Activated CD8-positive, alpha-beta memory T cell treated with anti-CD3 and anti-CD28 coated beads for 24 hours (primary cell): ENCODE measurements at places on chromosomes 7 and 10.
A peak's percentile ranks its signal among the peaks of the same experiment; 100 is the strongest.

GRCh38 chr10:92914478-92915325 lies 66.4 kb downstream of the EXOC6 start:
- peak; percentile 62 for DNase-seq

DNA sequence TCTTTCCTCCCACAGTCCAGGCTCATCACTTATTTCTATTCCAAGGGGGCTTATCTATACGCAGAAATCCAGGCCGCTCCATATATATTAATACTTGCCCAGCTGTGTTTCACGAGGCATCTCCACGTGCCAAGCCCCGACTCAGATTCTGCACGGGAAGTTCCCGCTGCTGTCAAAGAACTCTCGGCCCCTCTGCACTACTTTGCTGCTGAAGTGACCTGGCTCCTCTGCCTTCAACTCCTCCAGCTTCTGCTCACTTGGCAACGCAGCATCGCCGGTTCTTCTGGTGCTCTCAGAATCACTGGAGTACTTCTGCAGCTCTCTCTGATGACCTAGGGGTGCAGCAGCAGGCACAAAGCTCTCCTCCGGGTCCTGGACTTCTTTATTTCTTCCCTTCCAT lies 9.7 kb upstream of the CHST12 start:
- DNase-seq, result no peak

DNA sequence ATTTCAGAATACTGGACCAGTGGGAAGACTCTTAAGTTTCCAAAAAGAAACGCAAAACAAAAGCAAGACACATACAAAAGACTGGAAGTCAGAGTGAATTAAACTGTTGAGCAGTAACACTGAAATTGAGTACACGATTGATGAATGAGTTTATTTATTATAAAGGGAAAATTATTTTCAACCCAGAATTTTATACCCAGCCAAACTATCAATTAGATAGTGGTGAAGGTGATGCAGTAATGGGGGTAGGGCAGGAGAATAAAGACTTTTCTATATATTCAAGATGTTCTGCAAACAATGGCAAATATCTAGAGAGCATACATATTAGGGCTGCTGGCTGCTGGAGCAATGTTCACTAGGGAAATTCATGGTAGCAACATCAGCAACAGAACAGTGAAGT lies 143.7 kb upstream of the NPVF start:
- no peak for DNase-seq

- no peak for DNase-seq
These were observed 98.7 kb downstream of the CTBP2 start for GRCh38 chr10:125061557-125062226.

DNA sequence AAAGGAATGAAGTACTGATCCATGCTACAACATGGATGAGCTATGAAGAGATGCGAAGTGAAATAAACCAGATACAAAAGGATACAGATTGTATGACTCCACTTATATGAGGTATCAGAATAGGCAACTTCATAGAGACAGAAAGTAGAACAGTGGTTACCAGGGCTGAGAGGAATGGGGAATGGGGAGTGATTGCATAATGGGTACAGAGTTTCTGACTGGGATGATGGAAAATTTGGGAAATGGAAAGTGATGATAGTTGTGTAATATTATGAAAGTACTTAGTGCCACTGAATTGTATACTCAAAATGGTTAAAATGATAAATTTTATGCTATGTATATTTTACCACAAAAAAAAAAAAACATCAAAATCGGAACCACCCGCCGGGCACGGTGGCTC lies 3.9 kb downstream of the ATXN7L1 start:
- DNase-seq, result no peak

GRCh38 chr7:52009181-52009580 lies 692.6 kb upstream of the COBL start:
- no peak for DNase-seq

- DNase-seq, result no peak
These were observed 237.4 kb downstream of the FOXP2 start for GRCh38 chr7:114652041-114652440.

DNA sequence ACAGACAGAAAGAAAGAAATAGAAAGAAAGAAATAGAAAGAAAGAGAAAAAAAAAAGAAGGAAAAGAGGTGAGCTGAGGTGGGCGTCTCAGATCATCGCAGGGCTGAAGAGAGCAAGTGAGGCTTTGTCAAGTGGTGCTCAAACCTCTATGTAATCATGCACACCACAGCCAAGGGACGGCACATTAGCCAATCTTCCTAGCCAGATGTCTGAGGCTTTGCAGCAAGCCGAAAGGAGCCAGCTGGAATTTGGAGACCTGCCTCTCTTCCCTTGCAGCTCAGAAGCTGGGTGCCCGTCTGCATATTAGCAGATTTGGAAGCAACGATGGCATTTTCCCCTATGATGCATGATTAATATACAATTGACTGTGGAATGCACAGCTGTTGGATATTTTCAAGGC lies 52.5 kb downstream of the ADRA2A start:
- no peak for DNase-seq

GRCh38 chr7:36157527-36158320 lies 4.7 kb downstream of the EEPD1 start:
- DNase-seq, result no peak

DNA sequence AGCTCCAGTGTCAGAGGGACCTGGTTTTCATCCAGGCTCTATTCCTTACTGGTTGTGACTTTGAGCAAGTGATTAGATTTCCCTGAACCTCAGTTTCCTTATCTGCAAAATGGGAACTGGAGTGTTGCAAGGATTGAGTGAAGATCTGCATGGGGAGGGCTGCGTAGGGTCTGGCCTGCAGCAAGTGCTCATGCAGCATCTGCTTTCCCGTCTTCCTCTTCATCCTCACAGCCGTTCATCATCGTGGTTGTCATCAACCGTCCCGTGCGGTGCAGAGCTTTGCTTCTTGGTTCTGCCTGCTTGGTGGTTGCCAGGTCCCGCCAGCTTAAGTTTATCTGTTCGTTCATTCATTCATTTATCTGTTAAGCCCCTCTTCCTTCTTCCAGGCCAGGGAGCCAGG lies 135.0 kb downstream of the GRK5 start:
- DNase-seq, result no peak

DNA sequence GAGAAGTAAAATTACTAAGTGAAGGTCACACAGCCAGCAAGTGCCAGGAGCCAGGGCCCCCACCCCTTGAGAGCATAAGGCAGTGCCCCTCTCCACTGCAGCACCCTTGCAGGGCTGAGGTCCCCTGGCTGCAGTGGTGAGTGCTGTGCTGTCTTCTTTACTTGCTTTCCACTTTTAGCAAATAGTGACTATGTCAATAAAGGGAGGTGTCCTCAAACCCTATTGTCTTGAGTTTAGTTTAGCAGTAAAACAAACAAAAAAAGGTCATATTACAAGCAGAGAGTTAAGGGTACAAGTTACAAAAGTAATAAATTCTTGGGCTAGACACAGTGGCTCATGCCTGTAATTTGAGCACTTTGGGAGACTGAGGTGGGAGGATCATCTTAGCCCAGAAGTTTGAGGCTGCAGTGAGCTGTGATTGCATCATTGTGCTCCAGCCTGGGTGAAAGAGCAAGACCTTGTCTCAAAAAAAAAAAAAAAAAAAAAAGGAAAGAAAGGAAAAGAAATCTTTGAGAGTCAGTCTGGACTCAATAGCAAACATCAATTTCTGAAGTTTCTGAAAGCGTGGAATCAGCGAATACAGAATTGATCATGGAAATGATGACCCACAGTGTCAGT lies 39.0 kb upstream of the KIF5B start:
- DNase-seq, result no peak

DNA sequence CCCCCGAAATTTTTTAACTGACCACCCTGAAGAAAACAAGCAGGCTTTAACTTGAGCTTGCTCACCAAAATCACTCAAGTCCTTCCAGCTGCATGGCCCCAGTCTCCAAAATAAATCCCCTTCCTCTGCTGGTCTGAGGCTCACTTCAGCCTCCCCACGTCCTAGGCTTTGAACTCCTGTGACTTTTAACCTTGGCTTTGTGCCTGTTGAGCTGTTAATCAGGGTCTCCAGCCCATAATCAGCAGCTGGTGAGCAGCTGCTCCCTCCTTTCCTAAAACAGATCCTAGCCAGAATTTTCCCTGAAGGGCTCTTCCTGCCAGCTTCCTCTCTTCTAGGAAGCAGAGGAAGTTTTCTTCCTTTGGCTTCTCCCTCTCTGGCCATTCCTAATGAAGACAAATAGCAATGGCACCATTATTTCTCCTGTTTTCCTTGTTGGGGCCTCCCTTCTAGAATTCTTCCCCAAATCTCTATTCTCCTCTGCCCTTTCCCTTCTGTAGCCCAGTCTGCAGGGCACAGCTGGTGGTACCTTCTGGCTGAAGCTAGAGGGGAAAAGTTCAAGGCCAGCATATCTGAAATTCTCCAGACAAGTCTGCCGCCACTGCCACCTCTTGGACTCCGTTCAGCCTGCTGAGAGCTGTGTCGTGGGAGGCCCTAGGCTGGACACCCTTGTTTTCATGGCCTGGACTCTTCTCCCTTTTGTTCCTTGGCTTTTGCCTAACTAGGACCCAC lies 152.1 kb downstream of the NOC3L start:
- DNase-seq, result no peak

- DNase-seq, result no peak
These were observed 140.9 kb downstream of the ABCA13 start for GRCh38 chr7:48312151-48312550.

DNA sequence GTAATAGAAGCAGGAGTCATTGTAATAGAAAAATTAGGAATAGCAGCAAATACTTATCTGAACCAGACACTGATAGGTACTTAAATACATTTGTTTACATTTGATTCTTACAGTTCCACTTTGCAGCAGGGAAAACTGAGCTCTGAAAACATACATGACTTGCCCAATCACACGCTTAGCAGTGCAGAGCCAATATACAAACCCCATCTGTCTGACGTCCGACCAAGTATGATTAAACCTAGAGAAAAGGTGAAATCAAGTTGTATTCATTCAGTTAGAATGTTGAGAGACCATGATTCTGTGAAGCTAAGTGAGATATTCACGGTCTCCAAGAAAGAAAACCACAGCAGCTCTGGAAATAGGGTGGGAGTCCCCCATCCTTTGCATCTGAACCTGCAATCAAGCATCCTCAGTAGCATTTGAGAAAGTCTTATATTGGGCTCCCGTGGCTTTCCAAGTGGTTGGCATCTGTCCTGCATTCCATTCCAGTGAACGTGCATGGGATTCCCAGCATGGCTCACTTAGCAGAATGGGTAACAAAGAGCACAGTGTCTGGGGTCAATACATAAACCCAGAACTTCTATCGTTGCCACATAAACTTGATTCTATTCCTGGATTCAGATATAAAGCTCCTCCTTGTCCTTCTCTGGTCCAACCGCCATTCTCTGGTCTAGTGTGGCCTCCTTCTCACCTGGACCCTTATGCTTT lies 148.7 kb upstream of the RSU1 start:
- no peak for DNase-seq

DNA sequence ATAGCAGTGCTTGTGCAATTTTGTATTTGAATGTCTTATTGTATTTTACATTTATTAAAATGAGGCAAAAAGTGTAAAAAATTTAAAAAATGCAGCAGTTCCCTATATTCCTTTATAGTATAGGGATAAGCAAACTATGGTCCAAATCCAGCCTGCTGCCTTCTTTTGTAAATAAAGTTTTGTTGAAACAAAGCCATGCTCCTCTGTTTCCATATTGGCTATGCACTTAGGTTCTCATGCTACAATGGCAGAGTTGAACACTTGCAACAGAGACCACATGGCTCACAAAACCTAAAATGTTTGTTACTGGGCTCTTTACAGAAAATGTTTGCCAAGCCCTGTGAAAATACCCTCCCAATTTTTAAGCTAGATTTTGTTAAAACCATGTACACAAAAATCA lies 50.1 kb downstream of the ARHGAP12 start:
- DNase-seq, result no peak

DNA sequence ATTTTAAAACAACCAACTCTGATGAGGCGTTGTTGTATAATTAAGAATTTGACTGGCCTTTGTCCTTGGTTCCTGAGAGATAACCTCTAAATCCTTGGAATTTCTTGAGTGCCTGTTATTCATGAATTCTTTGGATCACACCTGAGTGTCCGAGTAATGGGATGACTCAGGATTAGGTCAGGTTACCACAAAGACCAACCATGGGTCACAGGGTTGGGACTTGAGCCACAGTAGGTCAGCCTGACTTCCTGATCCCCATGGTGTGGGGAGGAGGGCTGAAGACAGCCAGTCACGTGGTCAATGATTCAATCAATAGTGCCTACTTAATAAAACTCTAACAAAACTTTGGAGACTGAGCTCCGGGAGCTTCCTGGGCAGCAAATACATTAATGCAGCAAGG lies 192.5 kb downstream of the GFRA1 start:
- DNase-seq, result no peak

GRCh38 chr7:12866207-12866606 lies 178.8 kb downstream of the ARL4A start:
- no peak for DNase-seq

DNA sequence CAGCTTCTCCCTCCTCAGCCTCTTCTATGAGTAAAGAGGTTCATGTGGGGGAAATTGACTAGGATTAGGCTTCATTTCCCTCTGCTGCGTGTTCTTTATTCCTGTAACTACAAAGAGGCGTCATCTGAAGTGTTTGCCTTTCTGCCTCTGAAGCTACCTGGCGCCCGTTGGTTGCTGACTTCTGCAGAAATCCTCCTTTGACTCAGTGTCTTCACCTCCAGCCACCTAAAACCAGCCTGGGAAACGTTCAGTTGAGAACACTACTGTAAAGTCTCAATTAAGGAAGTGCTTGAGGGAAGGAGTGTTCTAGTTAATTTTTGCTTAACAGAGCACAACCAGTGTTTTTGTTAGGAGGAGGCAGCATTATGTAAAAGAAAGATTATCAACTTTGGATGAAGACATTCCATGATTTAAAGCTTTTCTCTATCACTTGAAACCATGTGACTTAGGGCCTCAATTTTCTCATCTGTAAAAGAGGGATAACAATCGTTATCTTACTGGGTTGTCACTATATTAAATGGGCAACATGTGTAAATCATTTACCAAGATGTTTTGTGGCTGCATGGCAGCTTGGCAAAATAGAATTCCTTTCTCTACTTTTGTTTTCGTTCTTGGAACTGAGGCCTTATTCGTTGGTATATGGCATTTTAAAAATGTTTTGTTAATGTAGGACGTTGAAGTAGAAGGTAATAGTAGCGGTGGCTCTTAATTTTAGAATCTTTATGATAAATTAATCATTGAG lies 642.9 kb downstream of the SDK1 start:
- no peak for DNase-seq

DNA sequence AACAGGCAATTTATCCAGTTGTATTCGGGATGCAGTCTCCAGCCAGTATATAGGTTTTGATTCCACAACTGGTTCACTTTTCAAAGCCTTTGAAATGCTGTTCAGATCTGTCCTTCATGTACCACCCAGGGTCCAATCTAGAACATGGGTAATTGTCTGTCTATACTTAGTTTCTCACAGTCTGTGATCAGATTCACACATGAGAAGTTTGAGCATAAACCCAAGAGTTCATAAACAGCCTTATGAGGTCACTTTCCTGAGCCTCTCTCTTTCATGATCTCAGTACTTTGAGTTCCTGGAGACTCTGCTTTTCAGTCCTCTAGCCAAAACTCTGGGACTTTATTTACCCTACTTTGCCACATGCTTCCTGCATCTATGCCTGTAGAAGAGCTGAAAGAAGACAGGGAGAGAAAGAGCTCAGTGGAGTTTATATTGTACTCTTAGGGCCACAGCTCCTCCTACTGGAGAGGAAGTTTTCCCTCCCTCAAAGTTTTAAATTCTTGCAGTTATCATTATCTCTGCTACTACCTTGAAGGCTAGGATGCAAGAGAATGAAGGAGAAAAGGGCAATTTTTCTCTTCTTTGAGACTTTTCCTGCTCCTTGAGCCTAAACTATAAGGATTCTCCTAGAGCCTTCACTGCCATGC lies 172.0 kb downstream of the ZEB1 start:
- DNase-seq, result no peak

GRCh38 chr7:77282897-77283296 lies 83.3 kb upstream of the FGL2 start:
- DNase-seq, result no peak
